Pancreas (tissue), 10 donors: ENCODE measurements at places on chromosomes 13 and 19.

DNA sequence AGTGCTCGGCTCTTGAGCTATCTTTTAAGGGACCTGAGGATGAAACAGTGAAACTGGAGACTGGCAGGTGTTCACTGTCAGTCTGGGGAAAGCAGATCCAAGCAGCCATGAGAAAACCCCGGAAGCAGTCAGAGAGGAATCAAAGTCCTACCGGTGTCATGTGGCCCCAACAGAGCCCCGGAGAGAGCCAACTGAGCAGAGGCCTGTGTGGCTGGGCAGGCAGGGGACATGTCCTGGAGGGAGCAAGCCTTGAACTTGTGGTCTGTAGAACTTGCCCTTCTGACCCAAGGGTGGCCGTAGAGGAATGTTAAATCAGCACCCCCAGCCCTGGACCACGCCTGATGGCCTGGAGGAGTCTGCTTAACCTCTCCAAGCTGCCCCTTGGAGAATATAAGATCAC, 113.7 kb upstream of the ZNF507 start:
- H3K4me1 ChIP-seq: no peaks in the 10 kb centered on the region
- H3K4me3 ChIP-seq: no peak overlapping the region
- no peak for DNase-seq
- H3K27me3 ChIP-seq: peaks cover 8% of the 10 kb centered on the region
- no peaks in the 10 kb centered on the region for H3K36me3 ChIP-seq
- no peak overlapping the region for H3K27ac ChIP-seq

- no peaks in the 10 kb centered on the region for H3K4me1 ChIP-seq
- H3K36me3 ChIP-seq: no peaks in the 10 kb centered on the region
- H3K27ac ChIP-seq: no peak overlapping the region
- H3K27me3 ChIP-seq: no peaks in the 10 kb centered on the region
- no peak for DNase-seq
- no peak overlapping the region for H3K4me3 ChIP-seq
Observed at GRCh38 chr19:17041976-17042375, 15.4 kb upstream of the CPAMD8 start.

DNA sequence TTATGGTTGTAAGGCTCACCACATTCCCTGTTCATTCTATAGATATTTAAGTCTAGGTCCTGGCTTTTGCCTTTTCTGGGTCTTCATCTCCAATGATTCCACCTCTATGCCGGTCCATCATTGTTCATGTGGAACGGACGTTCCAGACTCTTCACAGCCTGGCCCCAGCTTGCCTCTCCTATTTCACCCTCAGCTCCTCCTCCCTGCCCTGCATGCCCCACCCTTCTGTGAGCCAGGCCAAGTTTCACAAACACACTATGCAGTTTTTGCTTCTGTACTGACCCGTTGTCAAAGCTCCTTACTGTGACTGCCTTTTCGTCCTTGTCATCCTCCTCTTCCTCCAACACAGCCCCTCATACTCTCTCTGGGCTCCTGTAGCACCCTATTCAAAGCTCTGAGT, 31.3 kb downstream of the TEX26 start:
- no peaks in the 10 kb centered on the region for H3K36me3 ChIP-seq
- H3K27me3 ChIP-seq: peaks cover 3% of the 10 kb centered on the region
- no peak for DNase-seq
- no peak overlapping the region for H3K4me3 ChIP-seq
- no peak overlapping the region for H3K27ac ChIP-seq

DNA sequence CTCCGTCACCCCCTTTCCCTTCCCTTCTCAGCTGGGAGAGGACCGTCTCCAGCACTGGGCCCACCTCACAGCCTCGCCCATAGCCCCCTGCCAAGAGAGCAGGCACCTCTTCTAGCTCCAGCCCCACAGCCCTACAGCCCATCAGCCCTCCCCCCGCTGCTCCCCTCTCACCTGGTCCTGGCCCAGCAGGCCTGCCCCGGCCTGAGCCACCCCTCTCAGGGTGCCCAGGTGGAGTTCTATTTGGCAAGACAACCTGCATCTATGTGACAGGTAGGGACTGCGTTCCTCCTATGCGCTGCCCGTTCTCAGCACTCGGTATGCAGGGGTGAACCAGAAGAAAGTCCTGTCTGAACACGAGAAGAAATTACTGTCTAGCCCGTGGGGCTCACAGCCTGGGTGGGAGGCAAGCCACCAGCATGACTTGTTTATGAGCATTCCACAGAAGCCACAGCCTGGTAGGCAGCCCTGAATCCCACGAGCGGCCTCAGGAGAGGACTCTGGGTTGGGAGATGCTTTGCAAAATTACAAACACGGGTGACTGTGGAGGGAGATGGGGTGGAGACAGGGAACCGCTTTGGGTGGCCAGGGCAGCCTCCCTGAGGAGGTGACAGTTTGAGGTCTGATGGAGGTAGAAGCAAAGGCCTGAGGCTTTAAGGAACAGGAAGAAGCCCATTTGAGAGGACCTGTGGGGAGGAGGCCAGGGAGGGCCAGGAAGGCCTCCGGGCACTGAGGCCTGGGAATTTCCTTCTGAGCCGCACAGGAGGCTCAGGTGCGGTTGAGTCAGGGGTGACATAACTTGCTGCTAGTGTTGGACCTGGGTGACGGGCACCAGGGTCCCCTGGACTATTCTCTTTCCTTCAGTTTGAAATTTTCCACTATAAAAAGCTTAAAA, 1.2 kb upstream of the PLEKHF1 start:
- no peaks in the 10 kb centered on the region for H3K27me3 ChIP-seq
- H3K4me1 ChIP-seq: peaks cover 40% of the 10 kb centered on the region
- H3K27ac ChIP-seq: no peak overlapping the region
